ENCODE measurements at places on chromosomes 3 and 15.

DNA sequence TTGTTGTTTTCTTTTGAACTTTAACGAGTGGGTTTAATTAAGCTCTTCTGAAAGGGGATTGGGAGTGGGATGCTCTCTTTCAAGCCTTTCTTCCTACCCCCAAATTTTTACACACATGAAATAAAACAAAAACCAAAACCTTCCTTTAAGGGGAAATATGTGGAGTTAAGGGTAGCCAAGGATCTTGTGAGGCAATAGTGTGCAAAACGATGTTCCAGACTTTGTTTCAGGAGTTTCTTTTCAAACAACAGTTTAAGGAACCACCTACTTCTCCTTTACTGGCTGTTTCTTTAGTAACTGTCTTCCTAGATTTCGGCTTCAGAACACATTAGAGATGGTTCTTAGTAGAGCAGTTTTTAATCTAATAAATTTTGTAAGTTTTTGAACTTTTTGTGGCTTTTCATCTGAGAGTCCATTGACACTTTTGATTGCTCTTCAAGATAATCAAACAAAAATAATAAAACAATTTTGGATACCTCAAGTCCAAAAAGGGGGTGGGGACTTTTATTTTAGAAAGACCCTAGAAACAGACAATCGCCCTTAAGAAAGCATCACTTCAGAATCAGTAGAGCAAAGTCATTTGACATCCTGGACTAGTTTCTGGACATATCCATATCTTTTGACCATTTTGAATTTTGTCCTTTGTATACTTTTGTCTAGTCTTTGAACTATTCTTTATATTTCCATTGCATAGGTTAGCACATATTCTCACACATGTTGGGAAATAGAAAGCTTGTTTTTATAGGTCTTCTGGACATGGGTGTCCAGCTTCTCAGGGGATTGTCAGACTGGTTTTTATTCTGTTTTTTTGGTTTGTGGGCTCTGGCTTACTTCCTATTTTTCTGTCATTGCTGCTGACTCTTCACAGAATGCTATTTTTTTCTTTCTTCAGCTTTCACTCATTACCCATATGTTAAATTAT lies 6.0 kb downstream of the DIPK2A start:
- DNase-seq: peak; percentile 55

DNA sequence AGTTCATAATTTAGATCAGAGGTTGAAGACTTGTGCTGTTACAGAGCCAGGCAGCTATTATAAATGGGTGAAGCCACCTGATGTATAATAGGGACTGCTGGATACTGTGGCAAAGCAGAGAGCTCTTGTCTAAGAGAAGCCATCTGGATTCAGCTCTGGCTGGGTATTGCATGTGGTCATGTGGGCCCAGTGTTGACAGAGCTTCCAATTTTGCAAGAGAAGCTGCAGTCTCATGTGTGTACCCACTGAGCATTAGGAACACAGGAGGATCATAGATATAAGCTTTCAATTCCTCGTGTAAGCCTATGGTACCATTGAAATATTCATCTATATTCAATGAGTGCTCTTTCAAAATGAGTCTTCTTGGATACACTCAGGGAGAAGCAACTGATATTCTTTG lies 303.9 kb upstream of the SLCO3A1 start:
- no peak for DNase-seq

GRCh38 chr3:8607234-8608040 lies 37.2 kb downstream of the SSUH2 start:
- DNase-seq: peak; percentile 80

GRCh38 chr15:91061997-91062396 lies 38.1 kb upstream of the SV2B start:
- DNase-seq: no peak

GRCh38 chr3:107633327-107634098 lies 110.8 kb downstream of the BBX start:
- no peak for DNase-seq

Measured in astrocyte of the spinal cord (primary cell).